ENCODE measurements at places on chromosomes 3 and 15.

DNA sequence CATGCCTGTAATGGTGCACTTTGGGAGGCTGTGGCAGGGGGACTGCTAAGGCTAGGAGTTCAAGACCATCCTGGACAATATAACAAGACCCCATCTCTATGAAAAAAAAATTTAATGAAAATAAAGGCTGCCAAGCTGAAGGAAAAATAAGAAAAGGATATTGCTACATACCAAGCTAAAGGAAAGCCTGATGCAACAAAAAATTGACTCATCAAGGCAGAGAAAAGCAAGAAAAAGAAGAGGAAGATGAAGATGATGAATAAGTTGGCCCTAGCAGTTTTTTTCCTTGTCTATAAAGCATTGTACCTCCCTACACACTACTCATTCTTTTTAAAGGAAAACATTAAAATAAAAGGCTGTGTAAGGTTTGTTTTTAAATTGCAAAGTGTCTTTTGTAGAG is 441.9 kb upstream of the MDFIC2 start:
- no peak for DNase-seq

GRCh38 chr3:36876181-36876936 is 68.5 kb downstream of the TRANK1 start:
- DNase-seq, result no peak

GRCh38 chr3:137191133-137191923 is 233.5 kb downstream of the IL20RB start:
- no peak for DNase-seq

DNA sequence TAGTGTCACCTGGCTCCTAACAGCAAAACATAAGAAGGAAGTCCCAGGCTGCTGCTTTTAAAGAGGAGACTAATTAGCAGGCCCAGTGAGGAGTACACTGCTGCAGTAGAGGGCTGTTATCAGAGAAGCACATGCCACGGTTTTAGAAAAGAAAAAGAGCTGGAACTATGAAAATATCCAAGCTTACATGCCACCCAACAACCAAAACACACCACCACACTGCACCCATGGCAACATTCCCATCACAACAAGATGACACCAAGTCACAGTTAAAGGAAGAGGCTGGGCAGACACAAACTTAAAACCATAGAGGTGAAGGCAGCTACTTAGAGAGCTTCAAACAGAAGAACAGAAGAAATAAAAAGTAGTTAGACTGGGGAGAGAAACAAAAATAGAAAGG is 37.0 kb downstream of the NPTN start:
- DNase-seq, result no peak

GRCh38 chr15:67862750-67863441 is 23.1 kb upstream of the RNU6-1 start:
- no peak for DNase-seq

DNA sequence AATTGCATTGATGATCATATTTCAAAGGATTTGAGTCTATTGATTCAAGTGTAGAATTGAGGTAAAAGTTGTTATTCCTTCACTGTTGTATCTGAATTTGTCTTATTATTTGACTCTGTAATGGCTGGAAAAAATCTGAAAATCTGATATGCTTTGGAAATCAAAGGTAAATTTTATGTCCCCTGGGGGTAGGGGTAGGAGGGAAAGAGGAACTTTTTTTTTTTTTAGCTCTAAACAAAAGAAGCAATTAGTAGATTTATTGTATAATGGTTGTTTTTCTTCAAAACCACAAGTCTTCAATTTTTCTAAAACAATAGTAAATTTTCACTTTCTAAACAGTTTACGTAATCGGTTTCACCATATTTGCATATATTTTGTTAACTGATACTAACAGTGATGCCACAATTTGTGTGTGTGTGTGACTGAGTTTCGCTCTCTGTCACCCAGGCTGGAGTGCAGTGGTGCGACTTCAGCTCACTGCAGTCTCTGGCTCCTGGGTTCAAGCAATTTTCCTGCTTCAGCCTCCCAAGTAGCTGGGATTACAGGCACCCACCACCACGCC is 91.7 kb upstream of the GOLGA6L4 start:
- no peak for DNase-seq

GRCh38 chr3:133442518-133442917 is 42.7 kb downstream of the BFSP2 start:
- DNase-seq, result no peak

DNA sequence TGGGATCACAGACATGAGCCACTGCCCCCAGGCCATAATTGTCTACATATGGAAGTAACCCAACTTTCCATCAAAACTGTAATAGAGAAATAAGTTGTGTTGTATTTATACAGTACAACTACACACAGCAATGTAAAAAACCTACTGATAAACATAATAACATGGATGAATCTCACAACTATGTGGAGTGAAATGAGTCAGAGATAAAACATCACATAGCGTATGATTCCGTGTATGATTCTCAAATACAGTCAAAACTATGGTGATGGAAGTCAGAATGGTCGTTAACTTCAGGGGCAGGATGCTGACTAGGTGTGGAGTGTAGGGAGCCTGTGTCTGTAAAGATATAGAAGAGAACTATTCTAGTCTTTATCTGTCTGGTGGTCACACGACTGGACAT is 332.7 kb upstream of the SLCO3A1 start:
- no peak for DNase-seq

DNA sequence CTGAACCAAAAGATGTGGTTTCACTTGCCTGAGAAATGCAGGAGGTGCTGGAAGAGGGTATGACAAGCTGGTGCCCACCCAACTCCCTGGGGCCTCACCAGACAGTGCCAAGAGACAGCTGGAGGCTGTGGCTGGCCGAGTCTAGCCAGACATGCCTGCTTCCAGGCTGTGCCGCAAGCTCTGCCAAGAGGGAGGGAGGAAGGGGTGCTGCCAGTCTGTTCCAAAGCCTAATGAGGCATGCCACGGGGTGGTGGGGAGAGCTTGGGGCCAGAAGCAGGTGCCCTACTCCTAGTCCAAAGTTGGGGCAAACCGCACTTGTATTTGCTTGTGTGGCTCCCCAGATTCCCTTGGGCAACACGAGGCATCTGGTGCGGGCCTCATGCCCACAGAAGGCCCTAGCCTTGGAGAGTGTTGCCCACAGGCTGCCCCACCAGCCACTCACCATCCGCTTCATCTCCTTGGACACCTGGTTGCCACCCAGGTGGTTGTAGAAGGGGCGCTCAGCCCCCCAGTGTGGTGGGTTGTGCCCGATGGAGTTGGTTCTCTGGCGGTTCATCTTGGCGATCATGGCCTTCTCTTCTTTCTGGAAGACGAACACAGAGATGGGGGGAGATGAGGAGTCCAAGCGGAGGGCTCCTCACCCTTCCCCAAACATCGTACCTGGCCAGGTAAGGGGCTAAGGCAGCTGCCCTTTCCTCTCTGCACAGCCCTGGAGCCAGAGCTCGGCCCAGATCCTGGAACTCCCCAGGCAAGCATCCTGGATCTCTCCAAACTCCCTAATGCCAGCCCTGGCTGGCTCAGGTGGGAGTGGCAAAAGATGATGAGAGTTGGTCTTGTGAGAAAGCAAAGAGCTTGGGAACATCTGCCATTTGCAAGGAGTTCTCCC is 123.4 kb downstream of the SEC22A start:
- DNase-seq, result no peak

- DNase-seq, result no peak
Observed at GRCh38 chr3:159301961-159302360, 500.1 kb downstream of the MFSD1 start.

GRCh38 chr3:42182555-42182954 is 83.4 kb downstream of the CCK start:
- DNase-seq, result no peak

DNA sequence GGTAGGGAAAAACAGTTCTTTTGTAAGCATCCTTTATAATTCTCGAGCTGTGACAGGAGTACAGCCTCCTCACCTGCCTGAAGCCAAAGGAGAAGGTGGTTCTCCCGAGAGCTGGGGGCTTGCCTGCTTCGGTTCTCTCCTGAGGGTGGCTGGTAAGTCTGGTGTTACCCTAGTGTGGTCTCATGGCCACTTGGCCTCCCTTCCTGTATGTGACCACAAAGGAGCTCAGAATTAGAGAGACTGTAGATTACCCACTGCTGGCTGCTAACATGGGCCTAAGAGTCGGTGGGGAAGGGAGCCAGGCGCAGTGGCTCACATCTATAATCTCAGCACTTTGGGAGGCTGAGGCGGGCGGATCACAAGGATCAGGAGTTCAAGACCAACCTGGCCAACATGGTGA is 12.6 kb downstream of the PDHB start:
- DNase-seq, result no peak

GRCh38 chr3:139945942-139946341 is 11.0 kb downstream of the CLSTN2 start:
- DNase-seq, result no peak
